ENCODE measurements at places on chromosomes 12 and 14. TPM values are rescaled to one million over a fixed set of nuclear protein-coding genes. Genes with fewer than 3 reads are reported as not detected.

DNA sequence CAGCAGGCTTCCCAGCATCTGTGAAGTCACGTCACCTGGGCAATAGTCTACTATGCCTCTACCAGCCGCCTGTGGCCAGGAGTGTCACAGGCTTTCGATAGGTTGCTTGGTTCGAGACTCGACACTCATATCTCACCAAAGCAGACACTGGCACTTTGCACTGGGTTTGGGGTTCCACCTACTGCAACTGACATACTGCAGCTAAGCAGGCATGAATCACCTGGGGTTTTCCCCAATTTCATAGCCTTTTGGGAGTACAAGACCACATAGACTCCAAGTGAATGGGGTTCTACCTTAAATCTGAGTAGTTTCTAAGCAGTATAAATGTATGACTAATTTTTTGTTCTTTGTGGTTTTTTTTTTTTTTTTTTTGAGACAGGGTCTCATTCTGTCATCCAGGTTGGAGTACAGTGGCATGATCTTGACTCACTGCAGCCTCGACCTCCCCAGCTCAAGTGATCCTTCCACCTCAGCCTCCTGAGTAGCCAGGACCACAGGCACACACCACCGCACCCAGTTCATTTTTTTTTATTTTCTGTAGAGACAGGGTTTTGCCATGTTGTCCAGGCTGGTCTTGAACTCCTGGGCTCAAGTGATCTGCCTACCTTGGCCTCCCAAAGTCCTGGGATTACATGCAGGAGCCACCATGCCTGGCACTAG is 32.1 kb downstream of the DMAC2L start:
- no peaks in the 10 kb centered on the region for H3K27me3 ChIP-seq
- no peak for DNase-seq
- peaks cover 4% of the 10 kb centered on the region for H3K36me3 ChIP-seq
- no peak overlapping the region for H3K4me3 ChIP-seq
- peaks cover 8% of the 10 kb centered on the region for H3K4me1 ChIP-seq

DNA sequence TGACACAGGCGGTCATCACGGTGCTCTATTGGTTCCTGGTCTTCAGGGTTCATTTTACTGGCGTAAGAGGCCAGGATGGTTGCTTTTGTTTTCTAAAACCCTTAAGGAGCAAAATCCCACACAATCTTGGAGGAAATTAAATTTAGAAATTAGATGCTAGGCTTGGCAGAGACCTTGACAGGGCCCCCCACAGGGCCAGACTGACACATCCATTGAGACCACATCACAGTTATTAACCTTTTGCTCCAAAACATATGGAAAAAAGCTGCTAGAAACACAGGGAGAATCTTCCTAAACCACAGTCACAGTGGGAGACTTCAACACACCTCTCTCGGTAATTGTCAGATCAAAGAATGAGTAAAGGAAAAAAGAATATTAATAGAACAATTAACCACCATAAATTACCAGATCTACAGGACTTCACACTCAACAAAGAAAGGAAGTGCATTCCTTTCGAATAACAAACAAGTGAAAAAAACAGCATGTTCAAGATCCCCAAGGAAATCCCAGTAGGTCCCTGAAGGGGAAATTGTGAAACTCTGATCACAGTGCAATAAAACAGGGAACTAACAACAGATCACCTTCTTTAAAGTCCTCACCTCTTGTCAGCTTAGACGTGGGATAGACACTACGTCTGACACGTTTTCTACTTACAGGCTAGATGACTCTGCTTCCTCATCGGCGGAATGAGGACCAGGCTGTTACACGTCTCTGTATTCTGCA is 40.2 kb upstream of the TMEM179 start:
- H3K4me3 ChIP-seq: no peak overlapping the region
- no peak for DNase-seq
- H3K27me3 ChIP-seq: peaks cover 24% of the 10 kb centered on the region
- H3K36me3 ChIP-seq: no peaks in the 10 kb centered on the region
- H3K4me1 ChIP-seq: peaks cover 3% of the 10 kb centered on the region
- no peak overlapping the region for H3K27ac ChIP-seq

DNA sequence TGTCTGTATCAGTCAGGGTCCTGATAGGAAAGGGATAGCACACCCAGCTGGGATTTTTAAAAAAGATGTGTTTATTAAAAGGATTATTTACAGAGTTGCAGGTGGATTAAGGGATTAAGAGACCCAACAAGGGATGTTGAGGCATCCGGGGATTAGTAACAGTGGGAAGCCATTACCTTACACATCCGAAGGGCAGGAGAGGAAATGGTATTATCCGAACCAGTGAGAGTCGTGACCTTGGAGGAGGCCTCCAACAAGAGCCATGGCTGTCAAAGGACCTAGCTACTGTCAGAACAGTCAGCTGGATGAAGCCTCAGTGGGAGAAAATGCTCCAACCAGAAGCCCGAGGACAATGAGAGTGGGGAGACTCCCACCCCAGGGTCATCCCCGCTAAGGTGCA is 146.3 kb upstream of the KRAS start:
- H3K4me3 ChIP-seq: no peak overlapping the region
- H3K27me3 ChIP-seq: no peaks in the 10 kb centered on the region
- H3K36me3 ChIP-seq: no peaks in the 10 kb centered on the region
- no peak for DNase-seq
- H3K4me1 ChIP-seq: no peaks in the 10 kb centered on the region

OVCH1 gene
- total RNA-seq: not detected

CD163L1 gene
- total RNA-seq: 0.33 TPM
